ENCODE measurements at places on chromosomes 12 and 14. TPM values are rescaled to one million over a fixed set of nuclear protein-coding genes. Genes with fewer than 3 reads are reported as not detected.

- DNase-seq, result peak; percentile 57
Measured at GRCh38 chr14:96145116-96145864, 59.3 kb upstream of the BDKRB2 start.

DNA sequence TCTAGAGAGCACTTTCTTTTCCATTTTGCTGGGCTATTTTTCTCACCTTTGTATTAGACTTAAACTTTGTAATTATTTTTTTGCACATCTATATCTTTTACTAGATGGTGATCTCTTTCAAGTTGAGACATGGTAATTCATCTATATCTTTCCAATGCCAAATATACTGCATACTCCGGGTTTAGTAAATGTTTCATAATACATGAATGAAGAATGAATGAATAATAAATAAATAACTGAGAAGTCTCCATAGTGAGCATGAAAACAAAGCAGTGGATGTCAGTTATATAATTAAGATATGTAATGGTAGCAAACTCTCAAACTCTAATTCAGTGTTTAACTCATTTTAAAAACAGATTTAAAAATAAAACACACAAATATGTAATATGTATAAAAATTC lies 342.5 kb upstream of the KITLG start:
- DNase-seq, result no peak

CLEC6A gene
- not detected for total RNA-seq

DNA sequence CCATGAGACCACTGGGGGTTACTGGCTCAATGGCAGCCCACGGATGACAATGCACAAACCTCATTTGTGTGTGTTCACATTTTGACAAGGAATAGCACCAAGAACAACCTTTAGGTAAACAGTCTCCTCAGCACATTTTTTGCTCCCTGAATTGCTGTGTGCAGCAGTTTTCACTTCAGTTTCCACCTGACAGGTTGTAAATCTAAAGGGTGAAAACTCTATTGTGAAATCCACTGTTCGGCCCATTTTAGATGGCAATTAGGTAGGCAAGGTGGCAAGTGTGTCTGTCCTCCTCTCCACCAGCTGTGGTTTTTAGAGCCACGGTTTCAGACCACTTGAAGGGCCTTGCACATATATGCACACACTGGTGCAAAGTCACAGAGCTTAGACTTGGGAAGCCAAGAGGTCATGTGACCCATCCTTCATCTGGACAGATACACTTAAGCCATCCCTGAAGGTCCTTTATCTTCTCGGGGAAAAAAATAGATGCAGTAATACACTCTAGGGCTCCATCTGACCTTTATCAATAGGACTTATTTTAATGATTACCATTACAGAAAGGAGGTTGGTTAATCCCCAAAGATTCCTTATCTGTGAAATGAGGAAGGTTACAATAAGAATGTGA lies 23.2 kb downstream of the HAL start:
- DNase-seq, result no peak

B3GNT4 gene
- under 0.01 TPM for total RNA-seq

- DNase-seq, result peak; percentile 18
Measured at GRCh38 chr12:119659289-119659897, 8.5 kb upstream of the PRKAB1 start.
